CD4-positive, CD25-positive, alpha-beta regulatory T cell (primary cell): ENCODE measurements at places on chromosomes 6 and 20.
A peak's percentile ranks its signal among the peaks of the same experiment; 100 is the strongest.

DNA sequence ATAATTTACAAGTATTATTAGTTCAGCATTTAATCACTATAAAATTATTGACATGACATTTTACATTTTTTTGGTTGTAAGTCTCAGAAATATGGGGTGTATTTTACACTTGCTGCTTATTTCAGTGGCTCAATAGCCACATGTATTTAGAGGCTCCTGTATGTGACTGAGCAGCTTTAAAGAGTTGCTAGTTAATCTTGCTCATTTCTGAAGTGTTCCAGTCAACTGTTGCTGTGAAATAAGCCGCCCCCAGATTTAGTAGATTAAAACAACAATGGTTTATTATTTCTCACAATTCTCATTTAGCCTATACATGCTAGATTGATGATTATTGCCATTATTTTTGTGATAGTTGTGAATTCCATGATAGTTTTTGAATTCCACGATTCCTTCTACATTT lies 23.0 kb downstream of the CD109 start:
- DNase-seq, result no peak

- DNase-seq, result no peak
Observed at GRCh38 chr6:131924881-131925474, 26.2 kb downstream of the CCN2 start.

GRCh38 chr6:125194941-125195340 lies 41.4 kb downstream of the TPD52L1 start:
- no peak for DNase-seq

- DNase-seq, result no peak
Observed at GRCh38 chr20:63049561-63050221, 42.9 kb upstream of the BHLHE23 start.

DNA sequence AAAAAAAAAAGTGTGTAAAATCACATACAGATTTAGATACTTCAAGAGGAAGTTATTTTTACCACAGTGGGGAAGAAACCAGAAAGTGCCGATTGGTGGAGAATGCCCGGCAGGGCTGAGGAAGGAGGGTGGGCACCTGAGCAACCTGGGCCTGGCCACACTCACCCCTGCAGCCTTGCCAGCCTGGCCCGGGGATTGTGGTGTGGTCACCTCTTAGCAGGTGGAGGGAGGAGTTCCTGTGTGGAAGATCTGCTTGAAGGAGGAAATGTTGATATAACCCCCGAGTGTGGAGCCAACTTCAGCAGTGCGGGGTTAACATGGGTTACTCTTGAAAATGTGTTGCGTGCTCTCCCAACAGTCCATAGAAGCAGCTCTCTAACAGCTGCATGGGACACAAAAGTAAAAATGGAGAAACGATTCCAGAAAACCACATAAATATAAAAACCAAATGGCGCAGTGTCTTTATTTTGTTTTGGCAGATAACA lies 14.7 kb downstream of the UST start:
- no peak for DNase-seq

DNA sequence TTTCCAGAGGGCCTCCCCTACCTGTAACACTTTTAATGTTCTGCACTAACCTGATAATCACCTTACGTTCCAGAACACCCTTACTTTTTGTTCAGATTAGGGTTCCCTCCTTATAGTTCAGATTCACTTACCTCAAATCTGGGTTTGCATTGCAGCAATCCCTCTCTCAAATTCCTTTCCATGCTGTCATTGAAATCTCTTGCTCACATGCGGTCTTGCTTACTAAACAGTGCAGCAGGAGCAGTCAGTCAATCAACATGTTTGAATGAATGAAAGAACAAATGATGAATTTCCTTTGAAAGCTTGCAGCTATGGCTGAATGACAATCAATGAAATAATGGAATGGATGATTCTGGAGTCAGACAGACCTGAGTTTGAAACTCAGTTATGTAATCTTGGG lies 200.1 kb downstream of the HIVEP2 start:
- no peak for DNase-seq

DNA sequence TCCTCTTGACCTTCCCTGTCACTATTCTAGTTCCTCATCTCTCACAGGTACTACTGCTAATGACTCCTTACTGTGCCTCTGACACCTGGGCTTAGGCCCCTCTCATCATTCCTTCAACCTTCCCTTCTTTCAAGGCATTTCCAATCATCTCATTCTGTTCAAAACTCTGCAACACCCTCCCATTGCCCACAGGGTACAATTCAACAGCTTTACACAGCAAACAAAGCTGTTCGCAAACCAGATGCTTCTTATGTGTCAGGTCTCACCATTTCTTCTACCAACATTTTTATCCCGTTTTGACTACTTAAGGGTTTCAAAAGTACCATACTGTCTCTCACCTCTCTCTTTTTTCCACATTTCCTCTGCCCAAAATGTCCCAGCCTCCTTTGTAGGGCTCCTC lies 84.4 kb upstream of the ID4 start:
- DNase-seq, result no peak

GRCh38 chr6:121999456-122000065 lies 399.9 kb upstream of the HSF2 start:
- DNase-seq, result no peak

GRCh38 chr20:36277546-36277945 lies 28.6 kb upstream of the DLGAP4 start:
- DNase-seq, result no peak

GRCh38 chr20:35839904-35840303 lies 68.1 kb downstream of the PHF20 start:
- DNase-seq, result peak; percentile 10

GRCh38 chr6:85157311-85157710 lies 292.6 kb upstream of the NT5E start:
- DNase-seq, result no peak

DNA sequence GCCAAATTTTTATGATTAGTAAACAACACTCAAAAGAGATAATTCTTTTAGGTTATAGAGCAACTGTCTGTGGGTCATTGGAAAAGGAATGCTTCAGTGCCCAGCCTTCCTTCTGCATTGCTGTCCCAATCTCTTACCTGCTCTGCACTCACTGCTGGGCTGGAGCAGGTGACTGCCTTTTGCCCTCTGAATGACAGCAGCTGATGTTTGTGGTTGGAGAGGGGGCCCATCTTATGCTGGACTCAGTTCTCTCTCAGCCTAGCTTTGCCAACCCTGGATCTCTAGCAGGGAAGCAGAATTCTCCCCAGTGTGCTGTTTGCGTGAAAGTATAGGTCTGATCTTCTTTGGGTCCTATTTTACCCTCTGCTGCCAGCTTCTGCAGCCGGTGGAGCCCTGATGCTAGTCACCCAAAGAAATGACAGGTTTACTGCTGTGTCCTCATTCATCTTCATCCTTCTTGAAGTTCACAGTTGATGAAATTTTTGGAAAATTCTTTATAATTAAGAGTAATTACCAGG lies 193.5 kb downstream of the ARID1B start:
- no peak for DNase-seq

DNA sequence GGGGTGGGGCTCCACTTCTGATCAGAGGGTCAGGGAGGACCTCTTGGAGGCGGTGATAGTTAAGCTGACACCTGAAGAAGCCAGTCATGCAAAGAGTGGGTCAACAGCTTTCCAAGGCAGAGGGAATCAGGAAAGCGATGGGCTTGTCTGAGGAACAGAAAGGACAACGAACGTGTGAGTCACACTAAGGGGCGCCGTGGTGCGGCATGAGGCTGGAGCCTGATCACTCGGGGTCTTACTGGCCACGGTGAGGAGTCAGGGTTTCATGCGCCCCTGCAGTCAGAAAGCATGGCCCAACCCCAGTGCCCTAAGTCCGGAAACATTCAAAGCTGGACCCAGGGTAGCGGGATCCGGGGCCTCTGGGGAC lies 50.6 kb upstream of the SLC32A1 start:
- peak; percentile 7 for DNase-seq

GRCh38 chr6:116779573-116780164 lies 14.2 kb upstream of the FAM162B start:
- no peak for DNase-seq

DNA sequence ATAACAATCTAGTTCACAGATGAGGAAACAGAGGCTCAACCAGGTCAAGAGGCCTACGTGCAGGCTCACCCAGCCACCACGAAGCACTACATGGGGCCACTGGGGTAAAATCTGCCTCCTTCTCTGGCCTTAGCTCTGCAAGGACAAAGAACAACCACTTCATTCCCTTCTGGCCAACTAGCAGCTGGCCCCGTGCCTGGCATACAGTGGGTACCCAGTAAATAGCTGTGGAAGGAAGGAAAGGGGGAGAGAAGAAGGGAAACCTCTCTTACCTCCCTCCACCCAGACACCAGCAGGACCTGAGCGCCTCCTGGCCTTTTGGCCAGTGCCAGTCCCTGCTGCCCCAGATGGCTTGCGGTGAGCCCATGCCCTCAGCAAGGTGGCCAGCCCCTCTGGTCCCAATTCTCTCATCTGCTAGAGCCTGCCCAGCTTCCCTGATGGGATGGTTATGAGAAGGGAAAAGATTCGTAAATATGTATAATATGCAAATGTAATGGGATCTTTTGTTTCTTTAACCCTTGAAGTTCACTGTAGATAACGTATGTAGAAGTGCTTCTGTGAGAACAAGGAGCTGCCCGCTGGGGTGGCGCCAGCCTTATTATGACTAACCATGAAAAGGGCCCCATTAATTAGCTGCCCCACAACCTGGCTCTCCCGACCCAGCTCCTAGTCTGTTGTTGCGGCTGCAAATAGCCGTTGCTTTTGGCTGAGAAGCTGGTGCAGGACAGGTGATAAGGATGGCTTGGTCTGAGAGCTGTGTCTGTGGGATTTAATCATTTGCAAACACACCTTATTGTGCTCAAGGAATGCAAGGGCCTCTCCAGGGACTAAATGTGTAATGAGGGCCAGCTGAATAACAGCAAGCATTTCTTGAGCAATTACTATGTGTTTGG lies 62.0 kb downstream of the DLGAP4 start:
- DNase-seq, result no peak

DNA sequence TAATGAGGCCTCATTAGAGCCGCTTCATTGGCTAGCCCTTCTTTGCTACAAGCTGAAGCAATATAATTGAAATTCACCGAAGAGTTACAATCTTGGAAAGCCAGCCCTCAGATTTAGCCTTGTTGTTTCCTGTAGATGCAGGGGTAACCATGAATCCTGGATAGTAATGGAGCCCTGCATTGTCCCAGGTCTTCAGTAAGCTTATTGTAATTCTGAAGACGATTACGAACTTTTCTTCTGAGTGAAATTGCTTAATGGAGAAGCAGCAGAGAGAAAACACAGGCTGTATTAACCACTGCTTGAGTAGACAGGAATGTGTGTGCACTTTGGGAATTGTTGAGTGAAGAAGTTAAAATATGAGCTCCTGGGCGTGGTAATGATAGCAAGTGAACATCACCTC lies 26.3 kb upstream of the NAA20 start:
- DNase-seq, result no peak

GRCh38 chr6:97411610-97412009 lies 128.6 kb upstream of the MMS22L start:
- DNase-seq, result no peak

DNA sequence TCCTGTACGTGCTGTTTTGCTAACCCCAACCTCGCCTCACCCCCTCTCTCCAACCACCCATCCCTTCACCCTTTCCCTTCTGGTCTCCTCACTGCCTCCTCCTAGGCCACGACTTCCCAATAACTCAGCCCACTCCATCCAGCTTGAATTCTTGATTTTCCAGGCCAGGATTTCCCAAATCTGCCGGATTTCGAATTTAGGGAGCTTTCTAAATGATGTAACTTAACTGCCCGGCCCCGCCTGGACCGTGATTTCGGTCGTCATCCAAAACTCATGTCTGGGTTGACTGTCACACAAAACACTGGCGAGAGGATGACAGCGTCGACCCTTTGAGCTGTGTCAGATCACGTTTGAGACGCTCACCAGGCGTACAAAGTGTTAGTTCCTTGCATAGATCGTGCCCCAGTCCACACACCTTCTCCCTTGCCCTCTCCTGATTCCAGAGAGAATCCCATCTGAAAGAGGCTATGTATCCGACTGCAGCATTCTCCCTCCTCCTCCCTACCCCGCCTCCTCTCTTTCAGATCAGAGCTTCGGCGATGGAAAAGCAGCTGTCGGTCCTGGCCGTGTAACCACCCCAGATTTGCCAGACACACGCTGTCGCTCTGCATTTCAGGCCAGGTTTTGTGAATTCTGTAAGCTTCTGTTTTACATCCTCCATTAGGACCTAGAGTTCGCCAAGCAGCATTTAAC lies 168.2 kb downstream of the GPX5 start:
- DNase-seq, result no peak

- DNase-seq, result no peak
Observed at GRCh38 chr6:135667691-135668455, 170.3 kb upstream of the AHI1 start.

DNA sequence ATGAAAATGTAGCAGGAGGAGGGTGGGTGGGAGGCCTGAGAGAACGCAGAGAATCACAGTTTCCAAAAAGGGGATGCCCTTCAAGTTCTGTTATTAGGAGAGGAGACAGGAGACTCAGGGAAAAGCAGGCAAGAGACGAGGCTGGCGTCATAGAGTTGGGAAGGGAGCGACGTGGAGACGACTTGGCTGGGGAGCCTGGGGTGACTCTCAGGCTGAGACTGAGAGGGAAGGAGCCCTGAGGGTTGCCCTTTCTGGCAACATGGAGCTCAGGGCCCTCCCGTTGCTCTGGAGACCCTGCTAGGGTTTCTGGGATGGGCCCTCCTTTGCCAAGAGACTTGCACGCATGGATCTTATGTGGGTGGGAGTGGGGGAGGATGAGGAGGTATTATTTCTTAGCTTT lies 108.9 kb downstream of the CDH4 start:
- no peak for DNase-seq

DNA sequence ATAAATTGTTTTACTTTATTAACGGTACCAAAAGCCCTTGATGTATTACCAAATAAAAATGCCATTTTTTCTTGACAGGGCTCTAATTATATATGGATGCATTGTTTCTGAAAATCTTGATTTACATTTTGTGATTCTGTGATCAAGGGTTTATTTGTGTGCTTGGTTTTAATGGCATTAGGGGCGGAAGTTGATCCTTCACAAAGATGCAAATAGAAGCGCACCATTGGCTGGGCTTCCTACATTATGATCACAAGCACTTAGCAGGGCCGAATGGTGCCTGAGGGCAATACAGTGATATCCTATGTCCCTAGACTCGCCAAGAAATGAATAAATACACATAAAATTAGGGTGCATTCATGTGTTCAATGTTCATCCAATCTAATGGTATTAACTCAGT lies 172.9 kb upstream of the UST start:
- DNase-seq, result no peak

DNA sequence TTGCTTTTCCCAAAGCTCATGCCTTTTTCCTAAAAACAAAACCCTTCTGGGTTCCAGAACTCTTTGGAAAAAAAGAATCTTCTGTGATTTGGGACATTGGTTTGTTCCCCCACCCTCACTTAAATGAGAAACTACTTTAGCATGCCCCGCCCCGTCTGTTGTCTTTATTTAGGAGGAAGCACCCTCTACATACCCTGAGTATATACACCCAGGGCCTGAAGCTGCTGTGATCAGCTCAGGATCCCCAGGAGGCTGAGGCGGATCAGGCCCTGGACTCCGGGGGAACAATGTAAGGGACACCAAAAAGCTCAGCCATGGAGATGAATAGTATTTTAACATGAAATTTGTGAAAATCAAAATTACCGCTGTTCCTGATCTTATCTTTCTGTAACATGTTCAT lies 1.4 kb downstream of the BCAS1 start:
- no peak for DNase-seq
